Activated naive CD8-positive, alpha-beta T cell treated with anti-CD3 and anti-CD28 coated beads, Interleukin-2, amount 50 U/mL, for 16 hours (primary cell): ENCODE measurements at places on chromosomes 16 and 17.

DNA sequence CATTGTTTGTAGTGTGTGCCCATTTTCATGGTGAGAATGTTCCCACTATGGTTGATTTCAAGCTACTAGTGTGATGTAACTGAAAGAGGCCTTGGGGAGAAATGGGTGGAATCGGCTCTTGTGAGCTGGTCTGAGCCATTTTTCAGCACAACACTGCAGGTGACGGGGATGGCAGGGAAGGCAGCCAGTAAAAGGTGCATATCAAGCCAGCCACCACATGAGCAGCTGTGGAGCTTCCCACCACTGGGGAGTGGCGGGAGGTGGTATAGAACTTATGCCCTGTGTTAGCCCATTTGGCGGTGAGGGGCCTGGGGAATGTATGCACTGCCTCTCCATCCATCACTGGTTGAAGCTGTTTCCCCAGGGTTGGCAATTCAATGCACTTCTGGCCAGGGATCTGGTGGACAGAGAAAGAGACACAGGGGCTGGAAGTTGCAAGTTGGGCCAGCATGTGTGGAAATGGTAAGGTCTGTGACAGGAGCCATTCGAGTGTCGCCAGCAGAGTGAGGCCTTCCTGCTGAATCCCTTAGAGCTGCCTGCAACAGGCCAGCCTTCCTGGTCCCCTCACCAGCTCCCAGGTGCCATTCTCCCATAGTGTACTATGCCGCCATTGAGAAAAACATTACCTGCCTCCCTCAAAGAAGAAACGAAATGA is 31.7 kb upstream of the BRD7 start:
- no peak for DNase-seq

GRCh38 chr16:47884116-47884725 is 271.6 kb downstream of the ABCC12 start:
- no peak for DNase-seq

DNA sequence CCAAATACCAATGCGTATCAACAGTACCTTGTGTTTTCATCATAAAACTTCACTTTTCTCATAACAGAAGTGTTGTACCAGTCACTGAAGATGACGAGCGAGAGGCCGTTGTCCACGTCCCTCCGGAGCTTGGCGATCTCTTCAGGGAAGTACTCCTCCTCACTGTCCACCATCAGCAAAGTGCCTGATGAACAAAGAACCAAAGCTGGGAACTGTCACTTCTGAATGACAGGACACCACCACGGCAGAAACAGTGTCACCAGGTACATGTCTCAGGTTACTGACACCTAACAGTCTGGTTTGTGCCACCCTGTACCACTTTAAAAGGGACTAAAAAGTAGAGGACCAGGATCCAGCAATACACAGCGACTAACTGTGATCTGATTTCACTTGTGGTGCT is 25.0 kb upstream of the SLC38A8 start:
- DNase-seq, result no peak

DNA sequence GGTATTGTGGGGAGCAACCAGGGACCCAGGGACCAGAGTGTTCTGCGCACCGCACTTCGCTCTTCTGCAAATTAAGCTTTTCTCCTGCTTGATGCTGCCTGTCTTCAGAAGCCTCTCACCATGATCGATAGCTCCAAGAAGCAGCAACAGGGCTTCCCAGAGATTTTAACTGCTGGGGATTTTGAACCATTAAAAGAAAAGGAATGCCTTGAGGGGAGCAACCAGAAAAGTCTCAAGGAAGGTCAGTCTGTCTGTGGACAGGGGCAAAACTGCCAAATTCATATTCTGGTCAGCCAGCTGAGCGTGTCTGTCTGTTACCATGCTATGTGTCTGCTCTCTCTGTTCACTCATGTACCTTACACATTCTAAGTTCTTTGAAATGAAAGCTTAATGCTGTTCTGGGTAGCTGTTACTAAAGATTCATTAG is 115.7 kb downstream of the MRTFB start:
- no peak for DNase-seq

DNA sequence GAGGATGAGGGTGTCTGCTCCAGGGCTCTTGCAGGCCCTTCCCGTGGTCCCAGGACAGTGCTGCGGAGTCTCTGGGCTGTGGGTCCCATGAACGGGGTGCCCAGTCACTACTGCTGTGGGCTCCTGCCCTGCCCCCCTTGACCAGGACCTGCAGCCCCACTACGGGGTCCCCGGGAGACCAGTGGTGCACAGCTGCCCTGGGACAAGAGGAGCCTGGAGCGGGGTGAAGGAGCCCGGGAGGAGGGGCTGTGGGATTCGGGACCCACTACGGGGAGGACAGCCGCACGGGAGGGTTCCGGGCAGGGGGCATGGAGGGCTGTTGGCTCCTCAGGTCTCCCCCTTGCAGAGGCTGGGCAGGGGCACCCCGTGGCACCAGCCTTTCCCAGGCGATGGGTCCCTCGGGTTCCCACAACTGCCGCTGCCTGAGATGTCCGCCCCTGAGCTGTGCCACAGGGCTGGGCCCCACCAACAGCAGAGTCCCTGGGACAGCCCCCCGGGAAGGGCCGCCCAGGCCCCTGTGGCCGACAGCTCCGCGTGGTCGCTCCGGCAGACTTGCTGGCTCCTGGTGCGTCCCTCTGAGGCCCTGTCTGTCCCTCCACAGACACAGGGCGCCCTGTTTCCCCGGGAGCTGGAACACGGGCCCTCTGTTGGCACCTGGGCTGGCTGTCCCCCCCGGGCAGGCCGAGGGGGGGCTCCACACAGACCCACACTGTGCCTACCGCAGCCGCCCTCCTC is 52.1 kb upstream of the GNG13 start:
- no peak for DNase-seq

GRCh38 chr17:63740464-63741142 is 996 bp downstream of the STRADA start:
- DNase-seq, result no peak

GRCh38 chr17:9116861-9117568 is 95.7 kb downstream of the NTN1 start:
- no peak for DNase-seq

DNA sequence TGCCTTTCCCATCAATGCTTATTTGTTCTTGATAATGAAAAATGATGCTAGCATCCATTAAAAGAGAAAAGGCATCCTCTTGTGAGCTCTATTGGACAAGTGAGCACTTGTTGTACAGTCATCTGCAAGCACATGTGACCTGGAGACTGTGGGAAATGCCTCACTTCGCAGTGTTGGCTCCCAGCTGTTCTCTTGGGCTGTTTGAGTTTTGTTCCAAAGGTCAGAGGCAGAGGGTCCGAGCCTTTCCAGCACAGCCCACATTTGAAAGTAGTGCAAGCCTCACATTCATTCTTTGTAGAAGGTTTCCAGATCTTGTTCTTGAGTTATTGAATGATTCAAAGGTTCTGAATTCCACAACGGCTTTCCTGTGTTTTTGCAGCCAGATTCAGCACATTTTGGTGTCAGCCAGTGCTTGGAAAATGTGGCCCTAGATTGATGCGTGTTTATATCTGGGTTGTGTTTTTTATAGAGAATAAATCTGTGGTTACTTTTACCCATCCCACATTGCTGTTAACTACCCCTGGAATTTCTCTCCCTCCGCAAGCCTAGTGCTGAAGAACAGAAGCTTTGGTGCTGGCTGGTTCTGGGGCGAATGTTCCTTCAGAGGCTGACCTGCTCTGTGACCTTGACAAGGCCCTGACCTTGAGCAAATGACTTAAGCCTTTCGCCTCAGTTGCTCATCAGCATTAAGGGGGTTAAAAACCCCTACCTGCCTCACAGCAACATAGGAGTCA is 49.8 kb downstream of the CDH1 start:
- DNase-seq, result no peak

DNA sequence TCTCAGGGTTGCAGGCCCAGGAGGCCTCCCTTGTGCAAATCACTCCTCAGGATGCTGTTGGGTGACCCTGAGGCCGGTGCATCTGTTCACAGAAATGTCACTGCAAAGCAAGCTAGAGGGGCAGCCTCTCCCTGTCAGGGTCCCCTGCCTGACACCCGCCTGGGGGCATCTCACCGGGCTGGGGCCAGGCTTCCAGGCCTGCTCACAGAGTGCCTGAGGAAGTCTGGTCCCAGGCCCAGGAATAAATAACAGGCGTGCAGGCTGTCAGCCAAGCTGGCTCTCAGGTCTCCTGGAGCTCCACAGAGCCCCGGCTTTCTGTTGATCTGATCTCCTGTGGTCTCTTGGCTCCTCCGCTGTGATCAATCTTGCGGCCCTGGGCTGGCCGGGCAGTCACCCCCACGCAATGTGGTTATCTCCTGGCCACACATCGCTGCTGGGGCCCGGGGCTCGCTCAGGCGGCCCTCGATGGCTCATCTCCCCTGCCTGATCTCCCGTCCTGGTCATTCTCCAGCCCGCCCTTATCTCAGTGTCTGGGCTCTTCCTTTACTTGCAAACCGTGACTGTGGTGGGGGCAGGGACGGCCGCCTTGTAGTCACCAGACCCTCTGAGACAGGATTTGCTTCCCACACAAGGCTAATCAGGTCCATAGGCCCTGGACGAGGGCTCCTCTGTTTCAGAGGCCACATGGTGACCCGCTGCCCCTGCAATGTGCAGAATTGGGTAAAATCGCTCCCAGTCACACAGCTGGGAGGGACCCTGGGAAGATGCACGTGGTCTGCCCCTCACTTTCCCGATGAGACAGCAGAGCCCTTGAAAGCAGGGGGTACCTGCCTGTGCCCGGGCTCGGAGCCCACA is 231.2 kb upstream of the GSE1 start:
- no peak for DNase-seq

- no peak for DNase-seq
Measured at GRCh38 chr16:57740423-57741071, 5.0 kb downstream of the KATNB1 start.

- no peak for DNase-seq
Measured at GRCh38 chr17:72726936-72727335, 365.6 kb downstream of the SLC39A11 start.

- peak; percentile 25 for DNase-seq
Measured at GRCh38 chr17:81387100-81388090, 7.9 kb upstream of the BAHCC1 start.

GRCh38 chr16:68362262-68362913 is 51.6 kb downstream of the PRMT7 start:
- no peak for DNase-seq

- DNase-seq, result no peak
Measured at GRCh38 chr16:27748868-27749546, 199.1 kb downstream of the KATNIP start.

DNA sequence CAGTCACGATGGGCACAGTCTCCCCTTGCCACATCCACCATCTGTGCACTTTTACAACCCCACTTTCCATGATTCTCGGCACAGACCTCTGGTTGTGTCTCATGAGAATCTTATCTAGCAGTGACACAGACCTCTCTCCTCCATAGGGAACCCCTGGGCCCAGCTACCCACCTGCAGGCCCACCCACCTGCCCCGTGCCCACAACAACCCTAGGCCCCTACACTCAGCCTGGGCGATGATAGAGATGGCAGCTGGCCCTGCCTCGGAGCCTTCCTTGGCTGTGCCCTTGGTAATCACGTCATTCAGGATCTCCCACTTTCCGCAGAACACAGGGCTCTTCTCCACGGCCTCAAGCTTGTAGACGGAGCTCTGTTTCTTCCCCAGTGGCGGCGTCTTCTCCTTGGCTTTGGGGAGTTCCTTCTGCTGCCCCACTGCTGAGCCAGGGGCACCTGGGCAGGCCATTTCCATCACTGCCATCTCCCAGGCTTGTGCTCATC is 26.5 kb downstream of the MAP3K14 start:
- no peak for DNase-seq

- no peak for DNase-seq
Measured at GRCh38 chr16:75746359-75746758, 20.1 kb upstream of the CPHXL start.

- DNase-seq, result no peak
Measured at GRCh38 chr16:84047626-84048025, 5.0 kb upstream of the SLC38A8 start.

- DNase-seq, result no peak
Measured at GRCh38 chr17:17305281-17305801, 2.2 kb downstream of the NT5M start.

GRCh38 chr17:64780096-64781013 is 118.2 kb upstream of the SMURF2 start:
- no peak for DNase-seq

DNA sequence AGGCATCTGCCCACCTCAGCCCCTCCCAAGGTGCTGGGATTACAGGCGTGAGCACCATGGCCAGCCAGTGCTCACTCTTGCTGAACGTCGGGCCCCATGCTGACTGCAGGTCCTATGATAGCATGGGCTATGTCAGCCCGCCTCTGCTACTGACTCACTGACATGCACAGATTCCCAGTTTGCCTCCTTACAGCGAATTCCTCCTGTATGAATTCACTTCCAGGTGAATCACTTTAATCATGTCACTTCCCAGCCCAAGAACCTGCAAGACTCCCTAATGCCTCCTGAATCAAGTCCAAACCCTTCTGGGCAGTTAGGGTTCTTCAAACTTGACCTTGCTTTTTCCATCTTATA is 16.1 kb upstream of the UBTF start:
- no peak for DNase-seq

GRCh38 chr17:9991351-9991750 is 86.3 kb upstream of the RCVRN start:
- DNase-seq, result no peak

GRCh38 chr17:79424471-79425185 is 186.2 kb downstream of the RBFOX3 start:
- DNase-seq, result no peak

DNA sequence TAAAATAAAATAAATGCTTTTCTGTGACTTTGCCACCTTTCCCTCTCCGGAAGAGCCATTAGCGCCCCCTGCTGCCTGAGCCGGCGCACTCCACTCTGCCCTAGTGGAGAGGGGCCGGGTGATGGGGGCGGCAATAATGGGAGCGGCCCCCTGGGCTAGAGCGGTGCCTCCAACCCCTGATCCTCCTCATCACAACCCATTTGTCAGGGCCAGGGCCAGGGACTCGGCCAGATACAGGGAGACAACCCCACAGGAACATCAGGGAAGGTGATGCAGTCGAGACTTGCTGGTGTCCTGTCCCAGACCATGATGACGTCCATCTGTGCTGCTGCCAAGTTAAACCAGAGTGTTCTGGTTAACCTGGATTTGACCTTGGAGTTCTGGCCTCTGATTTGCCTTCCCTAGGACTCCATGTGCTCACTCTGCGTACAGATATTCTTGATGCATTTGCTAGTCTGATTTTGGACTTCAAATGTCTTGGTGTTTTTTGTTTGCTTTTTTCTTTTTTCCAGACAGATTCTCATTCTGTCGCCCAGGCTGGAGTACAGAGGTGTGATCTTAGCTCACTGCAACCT is 46.1 kb upstream of the BPTF start:
- DNase-seq, result no peak

GRCh38 chr17:82881900-82882714 is 42.3 kb upstream of the ZNF750 start:
- DNase-seq, result no peak
